ENCODE measurements at places on chromosomes 11 and 22. TPM values are rescaled to one million over a fixed set of nuclear protein-coding genes. Genes with fewer than 3 reads are reported as not detected.

DNA sequence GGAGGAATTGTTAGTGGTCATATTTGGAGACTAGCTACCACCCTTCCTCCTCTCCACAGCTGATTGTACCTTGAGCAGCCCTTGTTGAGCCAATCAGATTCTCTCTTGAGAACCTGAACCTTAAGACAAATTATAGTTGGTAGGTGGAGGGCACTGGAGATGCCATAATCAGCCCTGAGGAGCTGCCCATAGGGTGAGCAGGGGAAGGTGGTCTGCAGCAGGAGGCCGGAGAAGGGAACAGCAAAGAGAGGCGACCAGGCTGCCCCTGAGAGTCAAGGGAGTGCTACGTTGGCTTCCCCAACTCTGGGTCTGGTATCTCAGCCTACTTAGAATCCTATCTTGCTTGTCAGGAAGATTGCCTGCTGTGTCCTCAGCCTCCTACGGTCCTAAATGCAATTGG, 2.7 kb upstream of the SDF2L1 start:
- no peak for DNase-seq

RASSF7 gene
- 8.5 TPM for total RNA-seq

DNA sequence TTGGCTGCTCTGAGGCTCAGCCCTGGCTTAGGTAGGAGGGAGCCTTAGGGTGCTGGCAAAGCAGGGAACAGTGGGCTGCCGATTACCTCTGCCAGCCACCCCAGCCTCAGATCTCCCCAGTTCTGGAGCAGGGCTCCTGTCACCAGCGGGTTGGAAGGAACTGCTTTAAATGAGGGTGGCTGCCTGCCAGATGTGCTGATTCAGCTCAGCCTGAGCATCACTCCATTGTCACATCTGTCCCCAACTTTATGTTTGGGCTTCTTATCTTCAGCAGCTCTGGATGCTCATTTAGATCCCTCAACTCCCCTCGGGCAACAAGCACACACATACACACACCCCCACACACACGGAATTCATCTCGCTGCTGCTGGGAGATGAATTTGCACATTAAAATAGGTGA, 16.9 kb upstream of the ANKK1 start:
- DNase-seq: no peak

FOXRED2 gene
- 3.7 TPM for total RNA-seq

- no peak for DNase-seq
These were observed 83.1 kb upstream of the NCAM1 start for GRCh38 chr11:112878033-112878601.

GRCh38 chr22:28002181-28002700, 83.2 kb upstream of the PITPNB start:
- DNase-seq: no peak

MS4A10 gene
- not detected for total RNA-seq

GRCh38 chr11:90251599-90251998, 28.8 kb upstream of the CHORDC1 start:
- no peak for DNase-seq

- no peak for DNase-seq
These were observed 159.3 kb downstream of the CASP12 start for GRCh38 chr11:104738918-104739317.

APOA4 gene
- total RNA-seq: not detected

- no peak for DNase-seq
These were observed 45.6 kb downstream of the GLYAT start for GRCh38 chr11:58685973-58686722.

DNA sequence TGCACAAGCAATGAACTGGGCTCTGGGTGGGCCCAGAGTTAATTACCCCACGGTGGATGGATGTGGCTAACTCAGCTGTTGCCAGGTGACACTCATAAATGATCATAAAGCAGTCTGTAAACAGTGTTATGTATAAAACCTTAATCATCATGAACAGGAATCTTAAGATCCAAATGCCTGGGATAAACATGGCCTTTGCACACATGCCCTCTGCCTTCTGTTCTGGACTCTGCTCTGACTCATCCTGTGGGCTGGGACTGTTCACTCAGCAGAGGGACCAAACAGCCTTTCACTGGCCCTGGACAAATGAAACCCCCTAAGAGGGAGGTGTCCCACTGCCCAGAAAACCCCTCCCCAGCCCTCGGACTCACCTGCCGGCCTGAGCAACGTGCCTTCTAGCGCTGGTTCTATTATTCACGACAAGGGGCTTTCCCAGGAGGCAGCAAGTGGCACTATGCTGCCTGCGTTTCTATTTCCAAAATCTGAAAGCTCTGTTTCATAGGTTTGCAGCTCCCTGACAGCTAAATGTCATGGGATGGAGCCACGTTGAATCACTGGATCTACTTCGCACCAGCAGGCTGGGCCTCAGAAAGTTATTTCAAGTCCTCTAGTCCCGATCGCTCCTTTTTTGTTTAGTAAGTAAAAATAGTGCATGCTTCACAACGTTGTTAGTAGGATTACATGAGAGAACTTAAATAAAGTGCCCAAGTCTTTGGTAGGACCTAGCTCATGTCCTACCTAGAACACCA, 53.0 kb downstream of the LARGE1 start:
- no peak for DNase-seq

DNA sequence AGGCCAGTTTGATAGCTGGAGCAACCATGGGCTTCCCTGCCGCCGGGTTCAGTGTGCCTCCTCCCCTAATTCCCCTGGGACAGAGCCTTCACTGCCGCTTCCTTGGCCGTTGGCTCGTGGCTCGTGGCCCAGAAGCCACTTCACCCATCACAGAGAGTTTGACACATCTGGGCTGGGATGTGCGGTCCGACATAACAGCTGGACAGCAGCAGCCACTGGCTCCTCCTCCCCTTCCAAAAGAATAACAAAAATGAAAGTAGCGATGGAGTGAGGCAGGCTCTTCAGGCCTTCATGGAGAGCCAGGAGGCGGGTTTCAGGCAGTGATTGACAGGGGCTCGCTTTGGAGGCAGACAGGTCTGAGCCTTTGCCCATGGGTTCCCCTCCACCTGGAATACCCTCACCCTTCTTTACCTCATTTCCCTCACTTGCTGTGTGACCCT, 8.2 kb downstream of the CREB3L1 start:
- no peak for DNase-seq

DNA sequence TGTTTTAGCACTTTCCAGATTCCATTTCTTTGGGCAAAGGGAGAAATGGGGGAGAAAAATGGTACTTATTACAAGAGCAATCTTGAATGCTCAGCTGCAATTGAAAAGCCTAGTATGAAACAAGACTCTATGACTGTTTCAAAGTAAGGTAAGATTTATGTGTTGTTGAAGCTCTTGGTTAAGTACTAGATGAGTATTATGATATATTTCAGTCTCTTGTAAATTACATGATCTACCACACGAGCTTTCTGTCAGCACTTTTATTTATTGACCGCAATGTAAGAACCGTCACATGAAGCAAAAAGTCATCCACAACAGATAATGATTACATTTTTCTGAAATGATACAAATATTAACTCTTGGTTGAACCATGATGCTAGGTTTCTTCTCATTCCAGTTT, 906.7 kb upstream of the CHORDC1 start:
- DNase-seq: no peak

ILK gene
- 193 TPM for total RNA-seq

DNA sequence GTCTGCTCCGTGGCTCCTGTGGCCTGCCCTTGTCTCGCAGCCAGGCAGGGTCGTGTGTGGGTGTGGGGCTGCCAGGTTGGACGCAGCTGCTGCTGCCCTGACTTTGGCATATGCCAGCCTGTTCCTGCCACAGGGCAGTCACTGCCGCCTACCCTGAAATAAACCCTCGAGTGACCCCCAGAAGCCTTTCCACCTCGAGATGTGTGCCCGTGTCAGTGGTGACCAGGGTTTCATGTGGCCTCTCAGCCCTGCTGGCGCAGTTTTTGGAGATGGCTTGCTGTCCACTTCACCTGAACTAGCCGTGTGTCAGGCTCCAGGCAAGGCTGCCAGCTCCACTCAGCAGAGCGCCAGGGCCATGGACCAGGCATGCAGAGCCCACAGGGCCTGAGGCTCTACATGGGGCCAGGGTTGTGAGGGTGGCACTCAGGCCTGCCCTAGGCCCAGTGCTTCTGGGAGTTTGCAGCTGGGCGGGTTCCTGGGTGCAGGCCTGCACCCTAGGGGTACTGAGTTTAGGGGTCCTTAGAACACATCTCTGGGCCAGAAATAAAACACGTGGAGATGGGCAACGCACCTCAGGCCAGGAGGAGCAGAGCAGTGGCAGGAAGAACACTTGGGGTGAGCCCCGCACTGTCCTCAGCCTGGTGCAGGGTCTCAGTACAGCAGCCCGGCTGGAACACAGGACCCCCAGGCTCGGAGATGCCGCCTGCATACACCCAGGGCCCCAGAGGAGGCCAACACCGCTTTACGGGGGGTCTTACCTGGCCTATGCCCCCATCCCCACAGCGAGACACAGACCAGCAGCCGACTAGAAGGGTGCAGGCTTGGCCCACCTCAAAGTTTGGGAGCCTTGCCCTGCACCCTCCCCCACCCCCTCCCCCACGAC, 8.8 kb upstream of the PANX2 start:
- DNase-seq: no peak

DNA sequence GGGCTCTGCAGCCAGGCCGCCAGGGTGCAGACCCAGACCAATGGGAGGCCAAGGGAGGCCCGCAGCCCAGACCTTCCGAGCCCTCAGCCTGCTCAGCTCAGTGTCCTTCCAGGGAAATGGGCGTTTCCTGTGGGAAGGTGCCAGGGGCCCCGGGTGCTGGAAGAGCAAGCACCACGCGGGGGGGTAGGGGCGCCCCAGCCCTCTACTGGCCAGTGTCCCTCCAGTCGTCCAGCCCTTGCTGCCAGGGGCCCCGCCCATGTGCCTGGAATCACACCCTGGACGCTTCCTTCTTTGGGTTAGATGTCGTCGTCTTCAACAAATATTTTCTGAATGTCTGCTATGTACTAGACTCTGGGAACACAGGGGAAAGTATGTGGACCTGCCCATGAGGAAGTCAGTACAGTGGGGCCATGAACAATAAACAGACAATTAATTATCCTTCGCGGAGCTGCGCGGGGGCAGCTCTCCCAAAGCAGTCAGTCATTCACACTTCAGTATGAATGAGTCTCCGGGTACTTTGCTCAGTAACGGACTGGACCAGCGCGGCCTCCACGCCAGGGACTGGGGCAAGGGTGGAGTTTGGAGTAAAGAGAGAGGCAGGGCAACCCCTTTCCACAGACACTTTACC, 60.2 kb downstream of the CDKN1C start:
- peak; percentile 91 for DNase-seq

TSPAN18 gene
- 76.3 TPM for total RNA-seq

DNA sequence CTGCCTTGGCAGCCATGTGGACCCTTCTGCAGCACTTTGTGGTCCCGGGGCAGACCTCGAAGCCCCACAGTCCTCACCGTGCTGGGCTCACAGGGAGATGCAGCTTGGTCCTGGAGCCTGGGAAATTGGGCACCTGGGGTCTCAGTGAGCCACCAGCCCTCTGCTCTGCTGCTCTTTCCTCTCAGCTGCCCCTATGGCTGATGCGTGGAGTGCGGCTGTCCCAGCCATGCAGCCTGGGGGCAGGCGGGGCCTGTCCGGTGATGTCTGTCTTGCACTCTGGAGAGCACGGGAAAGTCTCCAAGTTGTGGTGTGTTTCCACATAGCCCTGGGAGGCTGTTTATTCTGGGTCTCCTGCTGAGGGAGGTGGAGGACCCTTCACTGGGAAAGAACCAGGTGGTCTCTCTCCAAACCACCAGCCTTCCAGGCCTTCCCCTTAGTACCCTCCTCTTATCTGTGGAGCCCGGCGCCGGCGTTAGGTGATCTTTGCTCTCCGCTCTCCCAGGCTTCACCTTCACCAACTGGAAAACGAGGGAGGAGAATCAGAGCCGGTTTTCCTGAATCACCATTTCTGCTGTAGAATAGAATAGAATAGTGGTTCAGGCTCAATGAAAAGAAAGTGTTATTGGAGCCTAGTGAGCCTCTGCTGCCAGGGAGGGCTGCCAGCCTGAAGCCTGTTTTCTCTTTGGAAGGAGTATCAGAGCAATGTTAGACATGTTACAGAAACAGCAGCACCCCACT, 41.2 kb upstream of the GRAMD4 start:
- peak; percentile 84 for DNase-seq

GRCh38 chr11:74936087-74936486, 12.8 kb downstream of the XRRA1 start:
- DNase-seq: no peak

- no peak for DNase-seq
These were observed 83.1 kb downstream of the TBC1D22A start for GRCh38 chr22:46845296-46846149.

PIWIL4 gene
- total RNA-seq: 1.8 TPM

ZNF215 gene
- total RNA-seq: 0.63 TPM

MYBPC3 gene
- total RNA-seq: 797 TPM

C11orf97 gene
- total RNA-seq: not detected

DNA sequence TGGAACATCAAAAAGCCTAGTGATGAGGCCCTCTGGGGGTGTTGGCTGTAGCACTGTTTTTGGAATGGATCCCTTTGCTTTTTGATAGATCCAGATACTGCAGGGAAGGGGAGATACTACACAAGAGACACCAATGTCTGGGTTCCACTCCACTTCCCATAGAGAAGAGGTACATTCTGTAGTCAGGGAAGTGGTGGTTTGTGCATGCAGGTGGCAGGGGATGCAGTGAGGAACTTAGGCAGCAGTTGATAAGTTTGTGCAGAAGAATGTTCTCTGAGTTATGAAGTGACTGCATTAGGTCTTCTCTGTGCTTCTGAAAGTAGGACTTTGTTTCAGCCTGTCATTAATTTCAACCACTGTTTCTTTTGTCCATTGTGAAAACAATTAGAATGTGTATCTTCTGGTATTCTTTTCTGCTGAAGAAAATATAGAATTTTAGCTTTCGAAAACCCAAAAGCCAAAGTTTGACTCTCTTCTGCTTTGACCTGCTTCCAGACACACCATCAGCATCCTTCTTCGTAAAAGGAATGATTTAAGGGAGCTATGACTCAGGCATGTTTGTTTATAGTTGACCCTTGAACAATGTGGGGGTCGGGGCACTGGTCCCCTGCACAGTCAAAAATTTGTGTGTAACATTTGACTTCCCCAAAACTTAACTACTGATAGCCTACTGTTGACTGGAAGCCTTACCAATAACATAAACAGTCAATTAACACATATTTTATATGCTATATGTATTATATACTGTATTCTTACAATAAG, 25.6 kb downstream of the PANX1 start:
- DNase-seq: no peak

- no peak for DNase-seq
These were observed 78.4 kb upstream of the DBX1 start for GRCh38 chr11:20238712-20239111.

GRCh38 chr22:27726686-27727449, 74.7 kb downstream of the MN1 start:
- DNase-seq: peak; percentile 91

PLA2G3 gene
- not detected for total RNA-seq

SPTBN2 gene
- 7.7 TPM for total RNA-seq

OR52E1 gene
- not detected for total RNA-seq

DNA sequence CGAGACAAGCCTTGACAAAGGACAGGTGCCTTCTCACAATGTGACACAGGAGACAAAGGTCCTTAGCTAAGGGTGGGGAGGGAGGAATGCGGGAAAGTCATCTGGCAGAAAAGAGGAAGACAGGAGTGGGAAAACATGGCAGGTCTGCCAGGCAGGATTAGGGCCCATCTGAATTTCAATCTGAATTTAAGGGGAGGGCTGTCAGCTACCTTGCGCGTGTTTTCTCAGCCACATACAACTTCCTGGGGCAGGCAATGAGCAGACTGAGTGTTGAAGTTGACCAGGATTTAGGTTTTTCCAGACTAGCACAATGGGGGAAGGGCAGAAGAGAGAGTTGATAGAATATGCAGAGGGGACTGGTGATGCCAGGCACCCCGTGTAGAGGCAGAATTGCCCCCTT, 66.7 kb upstream of the LARGE1 start:
- no peak for DNase-seq
